ENCODE measurements at places on chromosomes 1 and 21.

- no peak for DNase-seq
Observed at GRCh38 chr1:175976865-175977642, 230.0 kb downstream of the COP1 start.

DNA sequence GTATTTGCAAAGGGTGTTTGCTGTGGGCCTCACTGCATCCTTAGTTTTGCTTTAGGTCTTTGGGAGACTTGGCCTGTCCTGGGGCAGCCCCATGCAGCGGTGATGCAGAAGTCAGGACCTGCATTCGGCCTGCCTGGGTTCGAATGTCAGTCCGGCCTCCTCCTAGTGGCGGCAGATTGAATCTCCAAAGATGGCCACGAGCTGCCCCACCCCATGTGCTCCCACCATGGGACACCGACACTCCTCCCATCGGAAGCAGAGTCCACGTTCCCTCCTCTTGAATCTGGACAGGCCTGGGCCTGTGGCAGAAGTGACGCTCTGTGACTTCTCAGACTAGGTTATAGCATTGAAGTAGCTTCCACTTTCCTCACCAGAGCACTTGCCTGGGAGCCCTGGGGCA is 16.3 kb upstream of the NPPB start:
- DNase-seq = no peak

- DNase-seq = no peak
Observed at GRCh38 chr21:16979574-16979973, 533.3 kb upstream of the CXADR start.

DNA sequence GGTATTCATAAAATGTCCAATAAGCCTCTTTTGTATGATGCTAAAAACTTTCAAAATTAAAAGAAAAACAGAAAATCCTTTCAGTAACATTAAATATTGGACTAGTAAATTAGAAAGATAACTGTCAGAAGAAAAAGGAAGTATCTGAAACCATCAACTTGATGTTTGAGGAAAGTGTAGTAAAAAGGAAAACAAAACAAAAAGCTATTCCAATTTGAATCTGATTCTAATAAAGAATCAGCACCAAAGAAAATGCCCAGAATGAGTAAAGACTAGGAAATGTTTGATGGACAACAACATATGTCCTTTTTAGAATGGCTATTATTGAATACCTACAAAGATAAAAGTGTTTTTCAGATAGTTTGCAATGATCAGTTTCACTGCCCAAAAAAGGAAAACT is 79.9 kb upstream of the RBM34 start:
- no peak for DNase-seq

DNA sequence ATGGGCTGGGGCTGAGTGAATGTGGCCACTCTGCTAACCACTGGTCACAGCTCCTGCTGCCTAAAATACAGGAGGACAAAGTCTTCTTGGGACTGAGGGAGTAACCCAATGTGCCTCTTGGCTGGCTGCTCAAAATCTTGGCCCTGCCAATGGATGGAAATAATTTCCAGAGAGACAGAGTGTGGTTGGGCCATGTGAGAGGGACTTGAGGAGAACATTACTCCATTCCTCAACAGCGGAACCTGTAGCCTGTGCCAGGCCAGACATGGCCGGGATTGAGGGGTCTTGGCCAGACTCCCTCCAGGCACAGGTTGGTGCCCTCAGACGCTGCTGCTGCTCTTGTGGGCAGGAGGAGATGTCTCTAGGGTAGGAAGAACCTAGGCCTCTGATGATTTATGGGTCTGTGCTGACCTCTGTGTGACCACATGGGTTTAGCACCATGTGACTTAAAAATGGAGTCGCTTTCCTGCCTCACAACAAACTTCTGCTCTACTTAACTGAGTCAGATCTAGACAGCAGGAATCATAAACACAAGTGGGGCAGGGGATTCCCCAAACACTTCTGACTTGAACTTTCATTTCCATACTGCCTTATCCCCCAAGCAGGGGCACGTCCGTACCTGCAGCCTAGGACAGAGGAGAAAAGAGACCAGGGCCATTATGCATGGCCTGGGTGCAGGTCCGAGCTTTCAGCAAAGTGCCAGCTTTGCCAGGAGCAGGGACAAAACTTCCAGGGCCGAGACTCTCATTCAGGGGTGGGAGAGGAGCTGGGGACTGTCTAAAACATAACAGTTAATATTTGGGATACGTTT is 79.2 kb downstream of the CD34 start:
- DNase-seq = peak; percentile 47

DNA sequence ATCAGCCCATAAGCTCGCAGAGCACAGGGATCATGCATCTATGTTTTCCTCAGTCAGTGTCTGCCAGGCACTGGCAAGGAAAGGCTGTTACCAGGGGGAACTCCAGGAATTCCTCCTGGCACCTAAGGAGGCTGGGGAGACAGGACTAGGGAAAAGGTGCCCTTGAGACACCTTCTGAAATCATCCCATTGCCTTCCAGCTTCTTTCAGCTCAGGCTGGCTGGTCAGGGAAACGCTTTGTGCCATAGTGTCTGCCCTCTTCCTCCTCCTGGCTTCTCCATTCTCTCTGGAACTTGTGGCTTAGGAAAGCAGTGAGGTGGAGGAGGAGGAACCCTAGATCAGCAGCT is 13.8 kb downstream of the LMNA start:
- DNase-seq = no peak

DNA sequence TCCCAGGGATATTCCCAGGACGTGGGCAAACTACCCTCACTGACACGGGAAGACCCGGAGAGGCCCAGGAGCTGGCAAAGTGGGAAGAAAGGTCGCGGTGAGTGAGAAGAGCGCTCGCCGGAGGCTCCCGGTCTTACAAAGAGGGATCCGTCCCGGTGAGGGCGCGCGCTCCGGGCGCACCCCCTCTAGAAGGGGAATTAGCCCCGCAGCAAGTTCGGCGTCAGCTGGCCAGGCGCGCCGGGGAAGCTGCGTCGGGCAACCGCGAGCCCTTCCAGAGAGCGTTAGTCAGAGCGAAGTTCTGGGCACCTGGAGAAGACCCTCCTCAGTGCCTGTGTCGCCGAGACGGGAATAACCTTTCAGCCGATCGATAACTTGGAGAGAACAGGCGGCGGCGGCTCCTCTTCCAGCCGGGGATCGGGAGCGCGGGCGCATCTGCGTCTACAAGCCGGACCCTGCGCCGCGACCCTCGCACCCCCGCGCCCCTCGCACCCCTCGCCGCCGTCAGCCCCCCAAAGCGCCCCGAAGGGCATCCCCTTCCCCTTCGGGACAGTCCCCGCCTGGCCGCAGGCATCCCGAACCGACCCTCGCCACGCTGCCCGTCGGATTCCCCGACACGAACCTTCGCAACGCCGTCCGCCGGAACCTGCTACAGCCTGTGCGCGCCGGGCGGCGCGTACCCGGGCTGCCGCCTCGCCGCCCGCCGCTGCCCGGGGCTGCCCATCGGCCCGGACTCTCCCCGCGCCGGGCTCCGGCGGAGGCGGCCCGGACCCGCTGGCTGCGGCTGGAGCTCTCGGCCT is 485 bp downstream of the SIPA1L2 start:
- peak; percentile 31 for DNase-seq

GRCh38 chr1:222124602-222125001 is 382.7 kb upstream of the DUSP10 start:
- no peak for DNase-seq

DNA sequence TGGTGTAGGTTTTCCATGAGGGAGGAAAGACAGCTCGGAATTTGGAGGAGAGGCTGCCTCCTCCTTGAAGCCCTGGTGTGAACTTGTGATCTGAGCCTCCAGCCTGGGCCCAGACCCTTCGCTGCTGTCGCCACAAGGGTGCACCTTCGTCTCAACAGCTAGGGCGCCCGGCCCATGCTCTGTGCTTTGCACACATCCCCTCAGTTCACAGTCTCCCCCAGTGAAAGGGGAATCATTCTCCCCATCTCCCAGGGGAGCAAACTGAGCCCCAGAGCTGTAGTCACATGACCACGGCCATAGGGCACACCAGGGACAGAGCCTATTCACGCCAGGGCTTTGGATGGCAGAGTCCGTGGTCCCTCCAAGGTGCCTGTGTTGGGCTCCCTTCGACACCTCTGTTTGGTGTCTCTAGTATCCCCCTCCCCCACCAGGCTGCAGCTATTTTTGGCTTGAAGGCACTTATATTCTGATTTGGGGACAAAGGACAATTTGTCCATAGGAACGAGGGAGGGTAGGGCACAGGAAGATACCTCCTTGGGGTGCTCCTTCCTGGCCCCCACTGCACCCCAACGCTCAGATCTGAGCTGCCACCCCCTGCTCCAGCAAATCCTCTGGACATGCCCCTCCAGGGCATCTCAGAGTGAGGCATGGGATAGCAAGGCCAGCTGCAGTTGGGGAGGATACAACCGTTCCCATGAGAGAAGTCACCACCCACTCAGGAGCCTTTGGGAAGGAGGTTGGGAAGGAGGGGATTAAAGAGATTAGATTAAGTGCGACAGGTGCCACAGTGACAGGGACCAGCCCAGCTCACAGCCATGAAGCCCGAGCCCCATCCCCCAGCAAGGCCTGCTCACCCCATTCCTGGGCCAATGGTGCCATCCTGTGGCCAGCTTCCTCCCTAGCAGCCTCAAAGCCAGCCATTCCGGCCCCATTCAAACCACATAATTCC is 15.7 kb downstream of the MATN1 start:
- DNase-seq = peak; percentile 77

DNA sequence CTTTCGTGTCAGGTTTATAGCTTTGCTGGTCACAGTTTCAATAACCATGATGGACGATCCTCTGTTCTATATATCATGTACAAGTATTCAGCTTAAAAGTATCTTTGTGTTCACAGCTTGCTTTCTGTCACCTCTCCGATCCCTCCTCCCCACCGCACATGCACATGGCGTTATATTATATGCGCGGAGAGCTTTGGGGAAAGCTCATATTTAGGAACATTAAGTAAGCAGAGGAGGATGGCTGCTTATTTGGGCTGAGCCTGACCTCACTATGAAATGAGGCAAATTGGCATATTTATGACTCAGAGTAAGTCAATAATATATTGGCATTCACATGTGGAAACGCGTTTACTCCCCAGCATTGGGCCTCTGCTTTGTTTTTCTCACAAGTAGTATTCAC is 360.5 kb downstream of the HLX start:
- no peak for DNase-seq

DNA sequence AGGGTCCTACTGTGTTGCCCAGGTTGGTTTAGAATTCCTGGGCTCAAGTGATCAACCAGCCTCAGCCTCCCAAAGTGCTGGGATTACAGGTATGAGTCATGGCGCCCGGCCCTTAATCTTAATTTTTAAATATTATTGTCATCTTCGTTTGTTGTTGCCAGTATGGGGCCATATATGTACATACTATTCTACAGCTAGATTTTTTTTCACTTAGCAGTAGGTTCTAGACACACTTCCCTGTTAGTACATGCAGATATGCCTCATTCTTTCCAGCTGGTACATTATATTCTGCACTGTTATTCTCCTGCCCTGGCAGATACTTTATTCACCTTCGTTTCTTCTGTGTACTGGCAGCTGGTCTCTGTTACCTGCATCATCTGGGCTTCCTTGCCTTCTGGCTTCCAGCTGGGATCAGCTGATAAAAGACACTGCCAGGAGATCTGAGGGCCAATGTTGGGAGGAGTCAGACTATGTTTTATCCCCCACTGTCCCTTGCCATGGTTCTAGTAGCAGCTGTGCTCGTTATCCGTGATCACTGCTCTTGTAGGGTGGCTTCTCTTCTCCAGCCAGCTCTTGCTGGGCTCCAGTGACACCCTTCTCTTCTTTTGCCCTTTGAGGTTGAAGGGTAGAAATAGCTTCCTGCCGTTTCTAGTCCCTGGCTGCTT is 24.7 kb downstream of the ST3GAL3 start:
- no peak for DNase-seq

- no peak for DNase-seq
Observed at GRCh38 chr1:202505356-202505755, 156.9 kb downstream of the PPP1R12B start.

GRCh38 chr1:101907264-101907663 is 89.5 kb downstream of the OLFM3 start:
- DNase-seq = no peak

DNA sequence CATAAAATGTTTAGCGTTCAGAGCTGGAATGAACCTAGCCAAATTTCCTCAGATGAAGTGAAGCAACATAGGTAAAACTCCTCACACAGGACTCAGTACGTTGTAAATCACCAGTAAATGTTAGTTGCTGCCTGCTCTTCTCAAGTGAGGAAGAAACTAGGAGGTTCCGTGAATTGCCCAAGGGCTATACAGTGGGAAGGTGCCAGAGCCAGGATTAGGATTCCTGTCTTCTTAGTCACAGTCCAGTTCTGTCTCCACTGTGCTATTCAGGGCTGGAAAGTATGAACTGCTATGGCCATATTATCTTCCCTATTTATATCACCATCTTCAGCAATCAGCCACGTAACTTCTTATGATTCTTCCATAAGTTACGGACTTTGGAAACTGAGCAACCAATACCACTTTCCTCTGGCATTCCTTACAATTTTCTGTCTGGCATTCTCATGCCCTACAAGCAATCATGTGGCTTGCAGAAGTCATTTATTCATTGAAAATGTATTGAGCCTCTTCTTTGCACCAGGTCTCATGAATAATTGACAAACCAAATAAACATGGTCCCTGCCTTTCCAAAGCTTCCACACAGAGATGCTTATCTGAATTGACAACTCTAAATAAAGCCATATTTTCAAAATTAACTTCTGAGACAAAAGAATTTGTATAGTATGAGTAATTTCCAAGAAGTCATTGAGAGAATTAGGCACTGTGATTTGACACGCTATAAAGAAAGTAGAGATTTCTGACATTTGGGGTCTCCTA is 271.6 kb upstream of the SGIP1 start:
- no peak for DNase-seq

DNA sequence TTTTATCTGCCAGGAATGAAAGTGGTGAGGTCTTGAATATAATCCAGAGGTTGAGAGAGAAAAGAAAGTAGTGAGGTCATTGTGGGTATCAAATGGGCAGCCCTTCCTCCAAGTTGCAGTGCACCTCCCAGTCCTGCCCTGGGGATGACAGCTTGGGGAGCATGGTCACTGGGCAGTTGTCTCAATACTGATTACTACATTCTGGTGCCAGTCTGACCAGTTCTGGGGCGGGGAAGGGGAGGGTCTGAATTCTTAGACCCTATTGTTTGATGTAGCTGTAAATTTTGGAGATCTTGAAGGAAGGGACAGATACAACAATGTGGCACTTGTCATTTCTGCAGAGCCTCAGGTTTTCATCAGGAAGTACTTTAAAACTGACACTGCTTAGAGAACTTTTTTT is 11.2 kb downstream of the SLFNL1 start:
- no peak for DNase-seq

DNA sequence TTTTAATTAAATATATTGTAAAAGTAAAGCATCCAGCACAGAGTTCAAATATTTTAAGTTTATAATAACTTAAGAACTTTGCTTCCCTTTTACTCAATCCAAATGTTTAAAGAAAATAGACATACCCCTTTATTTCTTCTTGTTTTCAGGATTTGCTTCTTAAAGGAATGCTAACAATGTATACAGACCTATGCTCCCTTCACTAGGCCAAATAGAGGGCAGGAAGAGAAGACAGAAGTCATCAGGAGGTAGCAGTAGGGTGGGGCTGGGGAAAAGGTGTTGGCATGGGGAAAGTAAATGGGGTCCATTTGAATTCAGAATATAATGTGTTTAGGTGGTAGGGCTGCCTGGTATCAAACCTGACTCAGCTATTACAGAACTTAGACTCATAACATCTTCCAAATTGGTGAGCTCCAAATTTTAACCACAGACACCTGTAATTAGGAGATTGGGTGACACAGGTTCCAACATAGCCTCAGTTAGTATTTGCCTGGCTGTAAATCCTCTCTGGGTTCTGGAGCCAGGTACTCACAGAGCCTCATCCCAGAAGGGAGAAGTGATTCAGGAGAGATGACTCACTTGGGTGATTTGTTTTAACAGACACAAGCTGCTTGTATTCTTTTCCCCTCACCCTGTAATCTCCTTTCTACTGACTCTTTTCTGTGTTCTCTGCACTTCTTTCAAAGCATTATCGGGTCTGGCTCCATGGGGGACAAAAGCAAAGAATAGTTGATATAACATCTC is 60.1 kb upstream of the DUSP10 start:
- no peak for DNase-seq
